Memory B cell (primary cell): ENCODE measurements at places on chromosomes 16 and 17.

- DNase-seq, result no peak
These were observed 113.5 kb downstream of the MGAT5B start for GRCh38 chr17:76981545-76982295.

GRCh38 chr17:46972346-46972745 is 6.7 kb downstream of the RPRML start:
- DNase-seq, result no peak

- DNase-seq, result no peak
These were observed 71.2 kb upstream of the NACA2 start for GRCh38 chr17:61662186-61662585.

DNA sequence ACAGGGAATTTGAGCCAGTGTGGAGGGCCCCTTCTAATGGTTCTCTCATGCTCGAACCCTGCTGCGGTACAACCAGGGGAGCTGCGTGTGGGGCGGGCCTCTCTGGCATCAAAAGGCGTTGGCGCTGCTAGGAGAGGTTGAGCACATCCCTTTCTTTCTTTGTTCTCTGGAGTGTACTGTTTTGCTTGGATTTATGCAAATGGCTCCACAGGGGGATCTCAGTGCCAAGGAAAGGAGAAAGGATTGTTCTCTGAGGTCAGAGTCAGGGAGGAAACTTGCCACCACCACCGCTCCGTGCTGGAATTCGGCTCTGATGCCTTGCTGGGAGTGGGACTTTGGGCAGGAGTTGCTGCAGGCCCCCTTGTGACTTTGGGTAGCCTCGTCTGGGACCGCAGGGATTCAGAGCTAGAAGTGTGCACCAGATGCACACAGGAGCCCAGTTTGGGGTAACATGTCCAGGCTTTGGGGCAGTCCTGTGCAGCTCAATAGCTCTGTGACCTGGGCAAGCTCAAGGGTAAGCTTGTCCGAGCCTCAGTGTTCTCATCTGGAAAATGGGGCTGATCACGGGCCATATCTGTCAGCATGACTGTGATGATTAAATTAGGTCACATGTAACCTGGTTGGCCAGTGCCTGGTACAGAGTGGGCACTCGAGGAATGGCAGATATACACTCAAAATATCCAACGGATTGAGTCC is 353.0 kb upstream of the EEF2KMT start:
- DNase-seq, result no peak

- peak; percentile 85 for DNase-seq
These were observed 1.8 kb downstream of the HSD17B1 start for GRCh38 chr17:42554250-42555121.

DNA sequence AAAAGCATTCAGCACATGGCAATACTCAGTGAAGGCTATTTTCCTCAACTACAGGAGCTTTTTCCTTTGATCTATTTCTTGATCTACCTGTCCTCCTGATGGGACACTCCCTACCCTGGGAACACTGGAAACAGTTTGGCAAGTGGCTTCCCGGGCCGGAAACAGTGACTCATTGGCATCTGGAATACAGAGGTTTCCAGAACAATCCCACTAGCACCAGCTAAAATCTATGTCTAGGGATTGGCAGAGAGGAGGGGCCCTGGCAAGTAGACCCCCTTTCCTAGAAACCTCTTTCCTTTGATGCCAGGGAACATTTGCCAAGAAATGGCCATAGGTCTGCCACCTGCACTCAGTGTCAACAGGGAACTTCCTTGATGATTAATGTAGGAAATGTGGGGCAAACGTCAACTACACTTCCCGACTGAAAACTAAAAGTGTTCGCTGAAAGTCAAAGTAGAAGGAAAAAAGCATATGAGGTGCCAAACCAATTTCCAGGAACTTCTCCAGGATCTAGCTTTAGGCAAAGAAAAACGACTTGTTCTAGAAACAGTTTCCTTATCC is 30.4 kb upstream of the FBXW10B start:
- no peak for DNase-seq

- no peak for DNase-seq
These were observed 38.8 kb upstream of the ENPP7 start for GRCh38 chr17:79691931-79692330.
